ENCODE measurements at places on chromosomes 12 and 14.

DNA sequence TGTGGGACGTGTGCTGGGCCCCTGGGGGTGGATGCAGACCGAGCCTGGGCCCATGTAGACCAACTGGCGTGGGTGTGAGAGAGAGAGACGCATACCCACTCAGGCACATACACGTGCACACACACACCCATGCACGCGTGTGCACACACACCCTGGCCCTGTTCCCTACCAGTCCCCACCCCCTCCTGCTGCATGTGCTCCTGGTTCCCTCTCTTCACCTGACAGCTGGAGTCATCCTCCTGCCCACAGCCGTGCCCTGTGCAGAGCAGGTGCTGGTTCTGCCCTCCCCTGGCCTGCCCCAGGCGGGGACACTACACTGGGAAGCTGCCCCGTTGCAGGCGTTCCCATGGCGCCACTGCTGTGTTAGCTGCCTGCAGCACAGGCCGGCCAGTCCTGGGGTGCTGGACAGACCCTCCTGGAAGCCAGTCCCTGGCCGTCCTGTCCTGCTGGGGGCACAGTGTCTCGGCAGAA lies 18.5 kb downstream of the PACS2 start:
- DNase-seq = no peak

GRCh38 chr14:100533656-100534485 lies 53.3 kb downstream of the BEGAIN start:
- no peak for DNase-seq

DNA sequence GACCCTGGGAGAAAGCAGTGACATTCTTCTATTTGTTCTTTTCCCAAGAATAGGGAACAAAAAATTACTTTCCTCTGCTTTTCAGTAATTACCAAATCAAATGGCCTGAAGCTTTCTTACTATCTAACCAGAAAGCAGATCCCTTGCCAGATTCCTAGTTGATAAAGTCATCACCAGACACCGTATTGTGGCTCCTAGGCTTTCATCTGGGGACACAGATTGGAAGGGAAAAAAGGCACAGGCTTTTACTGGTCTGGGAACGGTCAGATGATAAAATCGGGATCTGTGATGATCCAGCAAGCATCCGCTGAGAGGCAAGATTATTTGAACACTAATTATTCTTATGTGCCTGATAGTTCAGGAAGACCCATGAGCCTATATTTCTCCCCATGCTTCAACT lies 79.1 kb upstream of the BCL2L14 start:
- no peak for DNase-seq

DNA sequence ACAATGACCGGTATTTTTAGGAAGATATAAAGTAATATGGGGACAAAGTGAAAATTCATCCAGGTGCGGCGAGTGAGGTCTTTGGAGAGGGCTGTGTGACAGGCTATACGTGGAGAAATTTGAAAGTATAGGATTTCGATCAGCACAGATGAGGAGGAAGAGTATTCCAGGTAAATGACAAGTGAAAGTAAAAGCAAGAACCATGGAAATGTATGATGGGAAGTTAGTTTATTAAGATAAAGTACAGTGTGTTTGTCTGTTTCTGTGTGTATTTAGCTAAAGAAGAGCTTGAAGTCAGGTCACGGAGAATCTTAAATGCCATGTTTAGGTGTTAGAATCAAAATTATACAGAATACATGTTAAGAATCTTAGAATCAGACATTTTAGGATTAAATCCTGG lies 239.0 kb downstream of the CPNE8 start:
- DNase-seq = no peak

GRCh38 chr14:68694516-68695235 lies 98.2 kb downstream of the ZFP36L1 start:
- DNase-seq = no peak

- no peak for DNase-seq
Measured at GRCh38 chr12:110998165-110998564, 77.8 kb upstream of the MYL2 start.
